ENCODE measurements at places on chromosomes 1 and 21.

- no peak for DNase-seq
Observed at GRCh38 chr1:110601332-110601731, 4.8 kb downstream of the KCNA2 start.

DNA sequence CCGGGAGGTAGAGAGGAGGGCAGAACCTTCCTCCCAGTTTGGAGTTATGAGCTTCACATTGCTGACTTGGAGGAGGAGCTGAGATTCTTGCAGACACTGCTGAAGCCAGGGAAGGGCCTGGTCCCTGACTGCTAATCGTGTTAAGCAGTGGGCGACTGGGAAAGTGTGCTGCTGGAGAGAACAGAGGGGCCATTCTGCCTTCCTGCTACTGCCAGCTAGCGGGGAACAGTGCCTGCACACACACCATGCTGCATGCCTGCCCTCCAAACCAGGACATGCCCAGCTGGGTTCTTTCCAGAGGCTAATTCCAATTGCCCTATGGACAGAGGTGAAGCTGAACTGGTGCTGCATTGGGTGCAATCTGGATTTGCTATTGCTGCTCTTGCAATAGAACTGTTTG, 281.4 kb downstream of the AJAP1 start:
- DNase-seq: no peak

- DNase-seq: peak; percentile 13
Observed at GRCh38 chr1:184889902-184890301, 84.4 kb downstream of the NIBAN1 start.

GRCh38 chr1:246417813-246418564, 89.1 kb downstream of the SMYD3 start:
- DNase-seq: no peak

GRCh38 chr1:119622311-119623192, 25.5 kb downstream of the ZNF697 start:
- no peak for DNase-seq

DNA sequence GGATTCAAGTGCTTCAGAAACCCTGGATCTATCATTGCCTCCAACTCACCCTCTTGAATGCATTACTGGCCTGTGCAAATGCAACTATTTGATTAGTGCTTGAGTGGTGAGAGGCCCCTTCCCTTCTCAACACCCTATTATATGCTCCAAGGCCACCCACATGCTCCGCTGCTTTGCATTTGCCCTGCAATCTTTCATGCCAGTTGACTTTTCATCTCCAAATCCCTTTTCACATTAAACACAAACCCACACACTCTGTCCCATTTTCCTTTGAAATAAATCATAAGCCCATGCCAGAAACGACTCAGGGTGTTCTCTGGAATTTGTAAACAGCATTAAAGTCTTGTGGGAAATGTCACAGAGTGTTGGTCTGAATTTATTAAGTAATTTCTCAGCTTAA, 78.9 kb upstream of the CTTNBP2NL start:
- DNase-seq: no peak

DNA sequence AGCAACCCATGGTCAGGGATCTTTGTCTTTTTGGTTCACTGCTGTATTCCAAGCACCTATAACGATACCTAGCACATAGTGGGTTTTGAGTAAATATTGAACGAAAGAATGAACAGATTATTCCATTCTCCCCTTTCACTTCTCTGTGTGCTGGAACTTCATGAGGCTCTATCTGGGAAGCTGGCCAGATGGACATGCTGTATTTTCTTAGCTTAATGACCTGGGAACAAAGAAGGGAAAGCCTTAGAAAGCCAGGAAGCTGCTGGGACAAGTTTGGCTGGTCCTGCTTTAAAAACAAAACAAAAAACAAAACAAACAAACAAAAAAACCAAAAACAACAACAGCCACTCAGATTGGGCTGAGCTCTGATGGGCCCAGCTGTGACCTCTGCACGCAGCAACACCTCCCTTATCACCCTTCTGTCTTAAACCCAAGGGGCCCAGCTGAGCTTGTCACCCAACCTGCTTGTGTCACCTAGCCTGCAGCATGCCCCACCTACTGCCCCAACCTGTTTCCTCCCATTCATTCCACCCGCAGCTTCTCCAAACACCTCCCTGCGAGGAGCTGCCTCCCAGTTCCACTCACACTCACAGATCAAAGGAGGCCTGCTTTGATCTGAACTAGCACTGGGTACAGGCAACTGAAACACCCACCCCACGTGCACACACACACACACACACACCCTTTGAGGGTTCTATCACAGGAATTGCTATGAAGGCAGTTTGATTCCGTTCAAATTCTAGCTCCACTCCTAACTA, 37.1 kb downstream of the SLC30A1 start:
- no peak for DNase-seq

DNA sequence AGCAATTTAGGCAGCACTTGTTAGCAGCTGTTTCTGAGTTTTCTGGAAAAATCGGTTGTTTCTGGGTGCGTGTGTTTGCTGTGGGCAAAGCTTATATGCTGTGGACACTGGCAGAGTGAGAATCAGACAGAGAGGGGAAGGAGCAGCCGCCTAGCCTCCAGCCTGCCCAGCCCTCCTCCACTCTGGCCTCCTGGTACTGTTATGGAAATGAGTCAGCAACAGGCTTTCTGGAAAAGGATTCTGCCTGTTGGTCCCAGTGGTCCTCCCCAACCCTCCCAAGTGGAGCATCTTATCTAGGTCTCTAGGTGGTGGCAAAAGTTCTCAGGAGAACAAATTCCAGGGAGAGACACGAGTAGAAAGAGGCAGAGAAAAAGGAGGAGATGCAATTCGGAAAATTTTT, 42.2 kb upstream of the GOLT1A start:
- no peak for DNase-seq

DNA sequence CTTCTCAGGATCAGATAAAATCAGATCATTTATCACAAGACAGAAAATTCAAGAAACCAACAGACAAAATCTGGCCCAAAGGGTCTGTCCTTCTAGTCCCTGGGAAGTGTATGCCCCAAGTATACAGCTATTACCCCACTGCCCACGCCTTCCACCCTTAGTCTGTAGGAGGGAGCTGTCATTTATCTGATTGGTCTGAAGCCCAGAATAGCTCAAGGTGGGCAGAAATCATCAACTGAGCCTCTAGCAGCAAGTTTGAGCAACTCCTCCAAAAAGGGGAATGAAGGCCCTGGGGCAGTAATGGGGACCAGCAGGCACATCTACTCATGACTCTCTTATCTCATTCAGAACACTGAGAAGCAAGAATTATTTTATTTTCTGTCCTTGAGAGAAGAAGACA, 126.9 kb downstream of the MATN1 start:
- no peak for DNase-seq

DNA sequence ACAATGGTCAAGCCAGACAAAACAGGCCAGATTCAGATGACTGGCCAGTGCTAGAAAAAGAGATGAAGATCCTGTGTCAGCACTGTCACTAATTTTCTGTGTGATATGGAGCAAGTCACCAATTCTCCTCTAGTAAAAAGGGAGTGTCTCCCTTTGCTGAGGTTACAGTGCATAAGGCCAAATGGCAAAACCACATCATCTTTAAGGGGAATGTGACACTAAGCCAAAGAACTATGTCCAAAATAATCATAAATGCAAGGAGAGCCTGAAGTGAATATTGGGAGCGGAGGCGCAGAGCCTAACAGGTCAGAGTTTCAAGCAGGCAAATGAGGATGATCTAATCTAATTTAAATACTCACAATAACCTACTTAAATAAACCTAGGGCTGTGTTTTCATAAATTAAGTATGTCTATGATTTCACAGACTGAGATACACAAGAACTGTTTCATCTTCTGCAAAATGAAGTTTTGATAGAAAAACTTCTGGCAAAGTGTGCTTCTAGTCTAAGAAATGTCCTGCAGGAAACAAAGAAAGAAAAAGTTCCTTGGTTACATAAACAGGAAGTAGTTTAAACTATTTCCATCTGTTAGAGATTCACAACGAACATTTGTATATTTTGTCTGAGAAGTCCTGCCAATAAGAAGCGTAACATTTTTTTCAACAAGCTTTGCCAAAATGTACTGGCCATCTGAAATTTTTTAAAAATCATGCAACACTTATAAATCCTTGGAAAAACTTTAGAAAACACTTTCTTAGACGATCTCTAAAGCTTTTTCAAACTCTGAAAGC, 290.2 kb downstream of the LRRC40 start:
- DNase-seq: no peak

DNA sequence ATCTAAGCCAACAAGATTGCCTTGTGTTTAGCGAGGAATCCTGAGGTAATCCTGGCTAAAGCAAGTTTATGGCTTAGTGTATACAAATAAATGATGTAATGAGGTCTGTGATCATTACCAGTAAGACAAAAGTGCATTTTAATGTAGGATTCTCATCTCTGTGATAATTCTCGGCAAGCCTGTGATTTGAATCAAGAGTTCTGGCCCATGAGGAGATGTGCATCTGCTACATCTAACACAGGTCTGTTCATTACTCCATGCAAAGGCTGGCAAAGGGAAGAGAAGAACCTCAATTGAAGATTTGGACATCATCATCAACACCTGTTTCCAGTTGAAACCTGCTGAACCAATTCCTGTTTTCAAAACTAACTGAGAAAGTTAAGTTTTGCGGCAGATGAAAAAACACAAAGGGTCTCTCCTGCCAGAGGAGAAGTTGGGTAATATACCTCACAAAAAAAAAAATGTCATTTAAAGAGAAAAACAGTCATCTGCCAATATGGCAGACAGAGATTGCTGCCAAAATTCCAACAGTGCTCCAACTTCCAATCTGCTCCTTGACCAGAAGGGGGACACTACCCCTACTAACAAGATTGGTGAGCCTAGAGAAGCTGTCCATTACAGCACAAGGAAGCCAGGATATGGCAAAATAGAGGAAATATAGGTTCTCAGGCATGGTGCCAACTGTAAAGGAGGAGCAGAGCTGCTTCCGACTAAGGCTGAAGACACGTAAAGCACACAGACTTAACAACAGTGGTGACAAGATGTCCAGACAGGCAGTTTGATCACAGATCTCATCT, 453.7 kb downstream of the TTLL7 start:
- DNase-seq: no peak

- no peak for DNase-seq
Observed at GRCh38 chr1:225674381-225674780, 21.5 kb upstream of the ENAH start.

GRCh38 chr1:15196069-15196468, 42.5 kb downstream of the TMEM51 start:
- DNase-seq: no peak

DNA sequence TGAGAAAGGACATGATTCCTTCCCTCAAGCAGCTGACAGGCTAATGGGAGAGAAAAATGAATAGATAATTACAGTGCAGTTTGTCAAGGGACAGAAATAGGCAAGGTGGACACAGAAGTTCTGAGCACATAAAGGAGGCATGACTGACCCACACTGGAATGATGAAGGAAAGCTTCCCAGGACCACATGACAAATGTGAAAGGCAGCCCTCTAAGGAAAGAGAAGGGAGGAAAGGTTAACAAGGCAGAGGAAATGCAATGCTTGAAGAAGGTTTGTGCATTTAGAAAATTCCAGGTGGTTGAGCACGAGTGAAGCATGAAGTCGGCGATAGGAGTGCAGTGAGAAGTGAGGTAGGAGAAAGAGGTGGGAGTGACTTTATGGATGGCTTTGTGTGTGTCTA, 37.4 kb downstream of the LAMC2 start:
- DNase-seq: no peak

DNA sequence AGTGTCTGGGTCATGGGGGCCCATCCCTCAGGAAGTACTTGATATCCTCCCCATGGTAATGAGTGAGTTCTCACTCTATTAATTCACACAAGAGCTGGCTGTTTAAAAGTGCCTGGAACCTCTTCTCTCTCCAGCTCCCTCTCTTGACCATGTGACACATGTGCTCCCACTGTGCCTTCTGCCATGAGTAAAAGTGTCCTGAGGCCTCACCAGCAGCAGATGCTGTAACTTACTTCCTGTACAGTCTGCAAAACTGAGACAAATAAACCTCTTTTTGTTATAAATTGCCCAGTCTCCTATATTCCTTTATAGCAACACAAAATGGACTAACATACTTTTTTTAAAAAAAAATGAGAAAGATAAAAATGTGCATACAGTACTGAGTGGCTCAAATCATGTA, 24.0 kb downstream of the PUM1 start:
- no peak for DNase-seq

- no peak for DNase-seq
Observed at GRCh38 chr21:32782698-32783097, 11.1 kb upstream of the PAXBP1 start.

- no peak for DNase-seq
Observed at GRCh38 chr1:245686446-245687030, 531.8 kb downstream of the KIF26B start.

GRCh38 chr1:20601129-20601825, 12.4 kb downstream of the CDA start:
- DNase-seq: no peak

DNA sequence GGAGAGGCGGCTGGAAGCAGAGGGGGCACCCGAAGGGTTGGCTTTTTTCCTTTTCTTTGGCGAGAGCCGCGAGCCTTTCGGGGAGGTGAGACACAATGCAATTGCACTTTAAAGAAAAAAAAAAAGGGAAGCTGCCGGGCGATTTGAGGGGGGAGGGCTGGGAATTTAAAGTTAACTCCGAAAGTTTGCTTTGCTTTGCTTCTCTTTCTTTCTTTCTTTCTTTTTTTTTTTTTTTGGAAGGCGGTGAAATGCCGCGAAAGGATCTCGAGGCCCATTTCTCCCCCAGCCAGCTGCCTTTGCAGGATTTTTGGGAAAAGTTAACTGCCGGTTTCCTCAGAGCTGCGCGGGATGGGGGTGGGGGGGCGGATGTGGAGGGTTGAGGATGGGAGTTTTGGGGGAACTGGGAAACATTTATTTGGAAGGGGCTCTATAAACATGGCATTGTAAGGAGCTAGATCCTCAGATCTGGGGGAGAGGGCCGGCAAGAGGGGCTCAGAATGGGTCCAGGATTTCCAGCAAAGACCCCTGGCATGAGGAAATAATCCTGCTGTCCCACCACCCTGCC, 997 bp downstream of the ZNF362 start:
- DNase-seq: no peak

GRCh38 chr1:77594366-77595112, 87.9 kb downstream of the ZZZ3 start:
- no peak for DNase-seq

GRCh38 chr1:39104158-39105060, 78.3 kb downstream of the NDUFS5 start:
- DNase-seq: no peak

DNA sequence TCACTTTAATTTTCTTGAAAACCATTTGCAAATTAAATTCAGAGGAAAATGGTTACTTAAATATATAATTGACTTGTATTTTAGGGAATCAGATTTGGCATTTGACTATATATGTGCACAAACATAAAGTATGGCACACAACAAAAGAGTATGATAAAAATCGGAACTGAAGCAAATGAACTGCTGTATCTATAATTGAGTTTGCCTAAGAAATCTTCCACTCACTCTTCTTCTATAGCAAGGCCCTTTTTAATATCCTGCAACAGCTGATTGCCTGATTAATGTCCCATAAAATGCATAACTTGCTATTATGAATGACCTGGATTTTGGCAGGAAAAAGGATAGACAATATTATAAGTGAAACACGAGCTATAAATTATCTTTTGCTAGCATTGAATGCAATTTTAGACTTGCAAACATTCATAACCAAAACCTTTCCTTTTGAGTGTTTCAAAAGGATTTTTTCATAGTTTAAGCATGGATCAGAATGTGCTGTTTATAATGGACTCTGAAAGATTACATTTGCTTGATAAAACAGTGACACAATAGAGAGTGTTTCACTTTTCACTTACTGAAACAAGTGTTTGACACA, 2204.3 kb downstream of the MRPL39 start:
- no peak for DNase-seq

Measured in activated naive CD8-positive, alpha-beta T cell treated with anti-CD3 and anti-CD28 coated beads for 36 hours (primary cell).